BJ (cell line): ENCODE measurements at places on chromosomes 5 and 9.
A peak's percentile ranks its signal among the peaks of the same experiment; 100 is the strongest.

- no peak for DNase-seq
Observed at GRCh38 chr5:426392-426976, 16.5 kb upstream of the EXOC3 start.

DNA sequence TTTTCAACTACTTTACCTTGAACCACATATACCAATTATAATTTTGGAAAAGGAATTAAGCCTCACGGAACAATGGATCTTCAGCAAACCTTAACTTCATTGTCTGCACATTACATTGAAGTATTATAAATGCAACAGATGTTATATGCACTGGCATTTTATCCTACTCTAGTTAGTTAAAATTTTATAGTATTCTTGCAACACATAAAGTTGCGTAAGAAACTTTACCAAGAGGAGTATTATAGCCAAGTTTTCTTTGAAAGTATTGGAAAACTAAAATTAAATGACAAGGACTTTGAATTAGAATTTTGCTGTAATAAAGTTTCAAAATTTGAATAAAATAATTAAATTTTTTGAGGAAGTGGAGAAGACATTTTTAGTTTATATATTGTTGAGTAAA lies 63.4 kb upstream of the SREK1 start:
- peak; percentile 1 for DNase-seq

GRCh38 chr9:120158221-120158620 lies 421.7 kb downstream of the CDK5RAP2 start:
- no peak for DNase-seq

- no peak for DNase-seq
Observed at GRCh38 chr5:154300207-154300883, 109.8 kb downstream of the GALNT10 start.

DNA sequence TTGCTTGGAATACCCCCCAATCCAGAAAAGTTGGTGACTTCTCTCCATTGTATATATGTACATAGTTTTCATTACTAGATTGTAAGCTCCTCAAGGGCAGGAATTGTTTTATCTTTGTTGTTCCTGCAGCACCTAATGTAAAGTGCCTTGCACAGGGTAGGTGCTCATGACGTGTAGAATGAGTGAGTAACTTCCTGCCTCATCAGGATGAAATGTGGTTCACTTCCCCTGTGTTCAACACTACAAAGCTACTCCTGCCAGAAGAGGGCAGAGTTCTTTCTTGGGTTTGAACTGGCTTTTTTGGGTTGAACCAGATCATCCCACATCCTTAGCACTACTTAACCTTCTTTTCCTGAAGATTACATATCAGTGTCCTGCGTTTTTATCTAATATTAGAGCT lies 23.9 kb downstream of the GTF3C4 start:
- no peak for DNase-seq

- DNase-seq: no peak
Observed at GRCh38 chr5:142175461-142176142, 67.0 kb downstream of the NDFIP1 start.

DNA sequence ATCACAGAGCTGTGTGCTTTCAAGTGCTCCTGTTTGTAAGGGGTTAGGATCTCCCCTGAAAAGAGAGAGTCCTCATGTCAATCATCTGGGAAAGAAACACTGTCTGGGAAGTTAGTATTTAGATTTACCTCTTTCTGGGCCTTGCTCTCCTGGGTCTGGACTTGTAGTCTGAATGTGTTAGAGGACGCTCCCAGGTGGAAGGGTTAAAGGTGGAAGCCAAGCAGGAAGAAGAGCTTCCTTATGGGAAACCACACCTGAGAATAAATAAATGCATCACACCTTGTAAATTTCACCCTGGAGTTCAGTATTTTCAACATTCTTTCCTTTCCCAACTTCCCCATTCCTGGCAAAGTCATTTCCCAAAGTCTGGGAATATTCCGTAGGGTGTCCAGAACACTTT lies 1.3 kb downstream of the PLGRKT start:
- DNase-seq: no peak

DNA sequence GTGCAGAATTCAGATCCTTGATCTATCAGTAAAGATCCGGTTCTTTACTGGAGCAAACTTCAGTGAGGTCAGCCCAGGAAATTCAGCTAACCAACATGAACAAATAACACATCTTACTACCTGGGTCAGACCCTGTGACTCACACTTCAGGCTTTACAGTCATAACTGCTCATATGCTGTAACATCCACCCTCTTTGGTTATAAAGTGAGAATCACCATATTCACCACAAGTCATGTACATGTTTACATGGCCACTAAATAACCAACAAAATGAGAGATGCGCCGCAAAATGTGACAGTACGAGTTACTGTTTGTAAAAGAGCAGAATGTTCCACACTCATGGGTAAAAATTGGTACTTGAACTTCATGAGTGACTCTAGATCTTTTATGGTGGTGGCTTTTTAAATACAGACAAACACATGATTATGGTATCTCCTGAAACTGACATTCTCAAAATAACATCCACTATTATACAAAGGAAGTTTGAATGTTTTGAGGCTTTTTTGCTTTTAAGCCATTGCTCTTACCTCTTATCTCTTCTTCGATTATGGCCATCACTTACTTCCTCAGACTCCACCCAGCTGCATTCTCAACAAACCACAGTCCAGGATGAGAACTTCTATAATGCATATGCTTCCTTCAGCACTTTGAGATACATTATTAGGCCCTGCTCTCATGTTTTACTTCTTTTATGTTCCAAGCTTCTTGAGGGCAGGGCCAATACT lies 516.6 kb downstream of the RAB3C start:
- DNase-seq: no peak

DNA sequence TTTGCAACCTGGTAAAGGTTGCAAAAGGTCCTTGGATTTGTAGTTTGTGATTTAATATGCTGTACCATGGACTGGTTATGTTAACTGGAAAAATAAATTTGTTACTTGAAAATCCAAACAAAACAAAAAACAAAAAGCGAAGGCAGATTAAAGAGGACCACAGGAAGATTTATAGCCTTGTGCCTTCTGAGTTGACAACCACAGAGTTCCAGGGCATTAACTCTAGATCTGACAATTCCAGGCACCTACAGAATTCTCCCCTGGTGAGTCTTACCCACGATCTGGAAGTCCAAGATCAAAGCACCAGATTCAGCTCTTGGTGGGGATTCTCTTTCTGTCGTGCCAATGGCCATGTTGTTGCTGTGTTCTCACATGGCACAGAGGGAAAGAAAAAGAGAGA lies 107.9 kb upstream of the SELENOP start:
- DNase-seq: no peak

DNA sequence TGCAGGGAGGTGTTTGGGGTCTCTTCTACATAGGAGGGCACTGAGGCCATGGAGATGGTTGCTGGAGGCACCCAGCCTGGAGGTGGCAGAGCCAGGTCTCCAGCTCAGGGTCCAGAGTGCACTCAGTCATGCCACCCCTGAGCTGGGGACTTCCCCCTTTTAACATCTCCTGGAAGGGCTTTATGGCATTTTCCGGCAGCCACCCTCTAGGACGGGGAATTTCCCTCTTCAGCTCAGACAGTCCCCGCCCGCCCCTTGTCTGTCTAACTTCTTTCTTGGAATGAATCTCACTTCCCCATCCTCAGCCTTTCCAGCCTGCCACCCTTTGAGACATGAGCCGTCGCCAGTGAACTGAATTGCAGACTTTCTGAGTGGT lies 49.9 kb downstream of the COL15A1 start:
- no peak for DNase-seq
